ENCODE measurements at places on chromosomes 6 and 20.
A peak's percentile ranks its signal among the peaks of the same experiment; 100 is the strongest.

DNA sequence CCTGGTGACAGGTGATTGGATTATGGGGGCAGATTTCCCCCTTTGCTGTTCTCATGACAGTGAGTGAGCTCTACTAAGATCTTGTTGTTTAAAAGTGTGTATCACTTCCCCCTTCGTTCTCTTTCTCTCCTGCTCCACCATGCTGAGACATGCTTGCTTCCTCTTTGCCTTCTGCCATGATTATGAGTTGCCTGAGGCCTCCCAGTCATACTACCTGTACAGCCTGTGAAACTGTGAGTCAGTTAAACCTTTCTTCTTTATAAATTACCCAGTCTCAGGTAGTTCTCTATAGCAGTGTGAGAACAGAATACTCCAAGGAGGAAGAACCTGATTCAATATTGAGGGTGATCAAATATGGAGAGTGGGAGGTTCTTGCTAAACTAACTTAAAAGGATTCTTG, 724.9 kb downstream of the DOK5 start:
- no peak for DNase-seq

GRCh38 chr6:136547336-136547735, 2.9 kb downstream of the MAP7 start:
- no peak for DNase-seq

- DNase-seq, result no peak
These were observed 6.6 kb upstream of the ACAT2 start for GRCh38 chr6:159754959-159755914.

GRCh38 chr6:132865364-132865763, 51.0 kb downstream of the RPS12 start:
- no peak for DNase-seq

- DNase-seq, result no peak
These were observed 973 bp upstream of the BRD2 start for GRCh38 chr6:32967151-32968091.

- no peak for DNase-seq
These were observed 16.6 kb downstream of the HRH3 start for GRCh38 chr20:62203378-62204030.

GRCh38 chr6:80769106-80769505, 662.6 kb downstream of the BCKDHB start:
- no peak for DNase-seq

GRCh38 chr6:105321207-105321606, 81.7 kb downstream of the PREP start:
- DNase-seq, result no peak

GRCh38 chr6:112881828-112882780, 535.0 kb downstream of the RFPL4B start:
- no peak for DNase-seq

DNA sequence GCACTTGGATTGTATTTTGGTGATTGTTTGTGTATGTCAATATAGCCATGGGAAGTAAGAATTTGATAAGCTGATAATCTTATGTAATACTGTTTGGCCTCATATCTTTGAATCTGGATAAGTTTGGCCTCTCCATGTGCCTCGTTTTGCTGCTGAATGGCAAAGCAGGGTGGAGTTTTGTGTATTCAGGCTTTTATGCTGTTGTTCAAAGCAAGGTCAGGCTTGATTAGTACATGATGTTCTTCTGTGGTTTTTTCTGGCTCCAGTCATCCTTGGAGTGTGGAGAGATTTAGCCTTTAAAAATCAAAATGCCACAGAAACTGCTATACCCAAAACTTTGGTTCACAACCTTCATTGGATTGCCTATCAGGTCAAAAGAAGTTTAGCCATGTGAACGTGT, 728.9 kb upstream of the GJE1 start:
- DNase-seq, result no peak

DNA sequence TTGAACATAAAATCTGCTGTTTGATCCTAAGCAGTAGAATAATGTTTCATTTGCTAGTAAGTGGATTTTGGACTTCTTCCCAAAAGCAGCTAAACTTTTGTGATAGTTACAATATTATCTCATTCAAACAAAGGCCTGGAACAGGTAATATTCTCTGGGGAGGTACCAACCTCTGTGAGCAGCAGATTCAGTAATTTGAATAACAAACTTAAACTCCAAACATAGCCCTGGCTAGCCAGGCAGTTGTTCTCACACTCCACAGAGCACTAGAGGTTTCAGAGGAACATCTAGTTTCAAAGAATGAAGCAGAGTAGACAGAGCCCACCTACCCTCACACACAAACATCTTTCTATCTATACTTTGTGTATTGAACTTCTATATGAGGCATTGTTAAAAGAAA, 40.9 kb downstream of the LGSN start:
- DNase-seq, result no peak

DNA sequence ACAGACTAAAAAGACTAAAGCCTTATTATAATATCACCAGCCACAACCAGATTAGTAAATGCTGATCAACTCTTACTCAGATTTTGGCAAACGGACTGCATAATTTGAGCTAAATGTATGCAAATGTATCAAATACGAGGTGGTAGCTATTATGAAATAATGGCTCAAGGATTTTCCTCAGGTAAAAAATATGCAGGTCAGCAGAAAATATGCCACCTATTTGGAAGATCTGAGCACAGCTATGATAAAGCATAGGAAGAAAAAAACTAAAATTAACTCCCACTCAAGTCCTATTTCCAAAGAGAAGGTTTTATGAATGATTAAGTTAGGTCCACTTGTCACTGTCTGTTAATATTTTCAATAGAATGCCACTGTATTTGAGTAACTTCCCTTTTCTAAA, 22.4 kb downstream of the SYCP2 start:
- no peak for DNase-seq

GRCh38 chr6:121344539-121344938, 10.3 kb upstream of the TBC1D32 start:
- no peak for DNase-seq

GRCh38 chr20:45819466-45819865, 7.0 kb downstream of the UBE2C start:
- no peak for DNase-seq

DNA sequence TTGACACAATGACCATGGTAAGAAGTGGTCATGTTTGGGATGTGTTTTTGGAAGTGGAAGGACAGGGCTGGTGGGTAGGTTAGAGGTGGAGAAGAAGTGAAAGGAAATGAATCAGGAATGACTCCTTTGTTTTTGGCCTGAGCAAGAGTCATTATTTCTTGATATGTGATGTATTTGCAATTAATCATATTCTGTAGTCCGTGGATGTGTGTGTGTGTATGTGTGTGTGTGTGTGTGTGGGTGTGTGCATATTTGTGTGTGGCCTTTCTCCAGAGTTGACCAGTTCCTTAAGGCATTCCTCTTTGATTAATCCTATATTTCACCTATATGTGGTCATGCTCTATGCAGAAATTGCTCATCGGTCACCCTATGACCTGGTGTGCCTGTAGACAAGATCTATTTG, 130.7 kb downstream of the UTRN start:
- DNase-seq, result no peak

DNA sequence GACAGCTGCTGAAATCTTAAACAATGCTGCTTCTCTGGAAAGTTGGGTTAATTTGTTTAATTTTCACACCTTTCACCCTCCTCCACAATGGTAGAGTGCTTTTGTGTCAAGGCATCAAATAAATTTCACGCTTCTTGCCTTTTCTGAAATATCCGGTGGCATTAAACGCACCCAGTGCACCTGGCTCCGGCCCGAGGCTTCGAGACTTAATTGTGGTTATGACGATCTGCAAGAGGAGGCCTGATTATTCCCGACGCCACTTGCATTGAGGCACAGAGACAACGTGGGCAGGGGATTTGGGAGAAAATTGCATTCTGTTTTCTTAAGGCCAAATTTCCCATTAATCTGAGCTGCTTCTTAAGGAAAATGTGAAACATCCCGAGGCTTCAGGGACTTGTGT, 152.2 kb downstream of the CDH4 start:
- DNase-seq, result no peak

DNA sequence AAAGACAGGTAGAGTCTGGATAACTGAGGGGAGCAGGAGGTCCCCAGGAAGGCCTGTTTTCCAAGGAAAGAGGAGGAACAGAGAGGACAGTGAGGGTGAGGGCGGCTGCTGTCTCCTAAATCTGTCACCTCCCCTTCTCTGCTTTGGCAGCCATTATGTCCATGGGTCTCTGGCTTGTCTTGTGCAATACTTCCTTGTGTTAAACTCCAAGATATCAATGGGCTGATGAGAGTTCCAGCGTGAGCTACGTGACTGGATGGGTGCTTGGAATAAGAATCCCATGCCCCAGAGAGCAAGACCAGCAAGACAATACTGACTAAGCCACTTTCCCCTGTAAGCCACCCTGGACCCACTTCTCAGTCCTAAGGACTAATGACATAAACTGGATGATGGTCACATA, 26.3 kb upstream of the DNAAF9 start:
- no peak for DNase-seq

- no peak for DNase-seq
These were observed 7.1 kb downstream of the PEX6 start for GRCh38 chr6:42971746-42972327.

DNA sequence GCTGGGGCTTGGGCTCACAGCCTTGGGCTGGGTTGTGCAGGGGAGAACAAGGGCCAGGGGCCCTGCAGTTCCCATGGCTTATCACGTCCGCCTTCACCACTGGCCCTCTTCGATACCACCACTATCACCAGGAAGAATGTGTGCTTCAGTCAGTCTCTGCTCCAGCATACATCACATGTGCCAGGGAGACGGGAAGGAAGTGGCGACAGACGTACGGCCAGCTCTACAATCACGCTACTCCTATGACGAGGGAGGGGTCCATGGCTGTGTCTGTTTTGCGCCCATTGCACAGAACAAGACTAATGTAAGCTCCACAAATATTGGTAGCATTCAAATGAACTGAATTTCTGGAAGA, 72.1 kb downstream of the TRAM2 start:
- DNase-seq, result no peak

GRCh38 chr6:106716966-106717365, 87.6 kb downstream of the QRSL1 start:
- DNase-seq, result no peak

DNA sequence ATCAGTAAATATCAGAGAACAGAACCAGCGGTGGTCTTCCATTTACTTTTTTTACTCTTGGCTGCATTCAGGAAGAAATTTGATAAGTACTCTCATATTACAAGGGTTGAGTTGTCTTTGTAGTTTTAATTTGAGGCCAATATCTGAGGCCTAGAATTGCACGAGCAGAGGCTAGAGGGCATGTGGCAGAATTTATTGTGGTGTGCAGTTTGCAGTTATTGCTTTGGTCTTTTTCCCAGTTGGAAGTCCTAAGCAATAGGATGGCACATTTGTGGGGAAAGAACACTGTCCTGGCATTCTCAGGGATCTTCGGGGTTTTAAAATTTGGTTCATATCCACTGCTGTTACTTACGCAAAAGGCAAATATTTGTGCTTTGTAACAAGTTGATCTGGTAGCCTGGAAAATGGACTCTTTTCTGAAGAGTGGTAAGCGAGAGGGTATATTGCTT, 66.0 kb downstream of the CTNNBL1 start:
- no peak for DNase-seq

DNA sequence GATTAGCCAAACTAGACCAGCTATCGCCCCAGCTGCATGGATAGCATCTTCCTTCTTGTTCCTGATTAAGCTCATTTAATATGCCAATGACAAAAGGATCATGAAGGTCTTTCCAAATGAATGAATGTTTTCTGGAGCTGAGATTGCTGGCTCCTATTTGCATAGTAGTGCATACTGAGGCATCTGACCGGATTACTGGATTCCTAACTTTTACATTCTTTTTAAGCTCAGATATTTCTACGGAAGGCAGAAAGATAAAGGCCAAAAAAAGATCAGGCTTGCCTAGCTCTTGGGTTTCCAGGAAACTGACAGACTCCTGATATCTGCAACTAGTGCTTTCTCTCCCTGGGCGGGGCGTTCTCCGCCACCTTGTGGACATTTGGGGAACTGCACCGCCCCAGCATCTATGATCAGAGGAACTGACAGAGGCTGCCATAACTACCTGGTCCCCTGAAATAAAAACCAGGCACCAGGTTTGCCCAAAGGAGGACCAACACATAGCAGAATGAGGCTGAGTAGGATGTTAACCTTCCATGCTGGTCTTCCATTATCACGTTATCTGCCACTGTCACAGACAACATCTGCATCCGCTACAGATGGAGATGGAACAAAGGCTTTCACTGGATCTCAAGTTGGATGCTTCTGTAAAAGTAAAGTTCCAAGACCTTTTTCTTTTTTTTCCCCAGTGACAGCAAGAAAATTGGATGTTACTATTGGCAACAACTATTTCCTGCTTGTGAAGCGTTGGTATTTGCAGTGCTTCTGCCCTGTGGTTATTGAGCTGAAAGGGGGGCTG, 33.2 kb downstream of the NT5E start:
- peak; percentile 67 for DNase-seq

- DNase-seq, result no peak
These were observed 308.7 kb upstream of the TFAP2D start for GRCh38 chr6:50404643-50405042.

GRCh38 chr20:37204056-37204455, 24.7 kb upstream of the MROH8 start:
- DNase-seq, result no peak

DNA sequence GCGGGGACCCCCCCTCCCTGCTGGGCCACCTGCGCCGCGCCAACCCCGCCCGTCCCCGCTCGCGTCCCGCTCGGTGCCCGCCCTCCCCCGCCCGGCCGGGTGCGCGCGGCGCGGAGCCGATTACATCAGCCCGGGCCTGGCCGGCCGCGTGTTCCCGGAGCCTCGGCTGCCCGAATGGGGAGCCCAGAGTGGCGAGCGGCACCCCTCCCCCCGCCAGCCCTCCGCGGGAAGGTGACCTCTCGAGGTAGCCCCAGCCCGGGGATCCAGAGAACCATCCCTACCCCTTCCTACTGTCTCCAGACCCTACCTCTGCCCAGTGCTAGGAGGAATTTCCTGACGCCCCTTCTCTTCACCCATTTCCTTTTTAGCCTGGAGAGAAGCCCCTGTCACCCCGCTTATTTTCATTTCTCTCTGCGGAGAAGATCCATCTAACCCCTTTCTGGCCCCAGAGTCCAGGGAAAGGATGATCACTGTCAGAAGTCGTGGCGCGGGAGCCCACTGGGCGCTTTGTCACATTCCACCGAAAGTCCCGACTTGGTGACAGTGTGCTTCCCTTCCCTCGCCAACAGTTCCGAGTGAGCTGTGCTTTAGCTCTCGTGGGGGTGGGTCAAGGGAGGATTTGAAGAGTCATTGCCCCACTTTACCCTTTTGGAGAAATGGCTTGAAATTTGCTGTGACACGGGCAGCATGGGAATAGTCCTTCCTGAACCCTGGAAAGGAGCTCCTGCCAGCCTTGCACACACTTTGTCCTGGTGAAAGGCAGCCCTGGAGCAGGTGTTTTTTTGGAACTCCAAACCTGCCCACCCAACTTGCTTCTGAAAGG, 2.1 kb downstream of the VEGFA start:
- peak; percentile 65 for DNase-seq

GRCh38 chr6:136696783-136697364, 95.4 kb downstream of the MAP3K5 start:
- DNase-seq, result no peak

- DNase-seq, result peak; percentile 81
These were observed 138.0 kb downstream of the NFATC2 start for GRCh38 chr20:51404297-51405060.

GRCh38 chr20:63191400-63191799, 24.5 kb downstream of the YTHDF1 start:
- DNase-seq, result no peak

Data from stimulated activated CD4-positive, alpha-beta T cell treated with anti-CD3 and anti-CD28 coated beads, Interleukin-15, amount 100 ng/mL, for 48 hours (primary cell).